ENCODE measurements at places on chromosomes 1 and 21.
A peak's percentile ranks its signal among the peaks of the same experiment; 100 is the strongest.

DNA sequence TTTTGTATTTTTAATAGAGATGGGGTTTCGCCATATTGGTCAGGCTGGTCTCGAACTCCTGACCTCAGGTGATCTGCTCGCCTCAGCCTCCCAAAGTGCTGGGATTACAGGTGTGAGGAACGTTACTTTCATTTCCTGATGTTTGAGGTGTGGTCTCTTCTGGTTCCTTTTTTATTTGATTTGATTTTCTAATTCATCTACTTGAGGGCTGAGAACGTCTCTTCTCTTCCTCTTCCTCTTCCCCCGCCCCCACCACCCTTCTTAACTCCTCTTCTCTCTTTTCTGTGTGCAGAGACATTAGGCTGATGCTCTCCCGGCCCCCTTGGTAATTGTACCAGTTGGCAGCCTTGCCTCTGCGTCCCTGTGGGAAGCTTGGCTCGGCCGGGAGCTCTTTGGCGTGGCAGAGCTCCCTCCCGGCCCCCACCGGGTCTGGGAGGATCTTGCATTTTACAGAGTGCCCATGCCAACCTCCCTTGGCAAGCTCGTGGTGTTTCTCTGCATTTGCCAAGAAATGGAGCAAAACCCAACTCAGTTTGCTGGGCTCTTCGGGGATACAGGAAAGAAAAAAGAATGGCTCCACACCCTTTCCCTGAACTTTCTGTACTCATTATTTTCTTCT is 19.9 kb downstream of the CRYAA start:
- no peak for DNase-seq

GRCh38 chr1:231240531-231240882 is 505 bp upstream of the GNPAT start:
- DNase-seq, result peak; percentile 34

DNA sequence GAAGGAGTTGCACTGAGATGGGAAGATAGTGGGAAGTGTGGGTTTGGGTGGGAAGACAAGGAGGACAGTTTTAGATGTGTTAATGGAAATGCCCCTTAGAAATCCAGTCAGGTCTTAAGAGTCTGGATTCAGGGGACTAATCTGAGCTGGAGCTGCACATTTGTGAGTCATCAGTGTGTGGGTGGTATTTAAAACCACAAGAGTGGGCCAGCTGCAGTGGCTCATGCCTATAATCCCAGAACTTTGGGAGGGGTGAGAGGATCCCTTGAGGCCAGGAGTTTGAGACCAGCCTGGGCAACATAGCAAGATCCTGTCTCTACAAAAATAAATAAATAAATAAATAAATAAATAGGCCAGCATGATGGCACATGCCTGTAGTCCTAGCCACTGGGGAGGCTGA is 40.9 kb upstream of the SLC6A9 start:
- DNase-seq, result no peak

DNA sequence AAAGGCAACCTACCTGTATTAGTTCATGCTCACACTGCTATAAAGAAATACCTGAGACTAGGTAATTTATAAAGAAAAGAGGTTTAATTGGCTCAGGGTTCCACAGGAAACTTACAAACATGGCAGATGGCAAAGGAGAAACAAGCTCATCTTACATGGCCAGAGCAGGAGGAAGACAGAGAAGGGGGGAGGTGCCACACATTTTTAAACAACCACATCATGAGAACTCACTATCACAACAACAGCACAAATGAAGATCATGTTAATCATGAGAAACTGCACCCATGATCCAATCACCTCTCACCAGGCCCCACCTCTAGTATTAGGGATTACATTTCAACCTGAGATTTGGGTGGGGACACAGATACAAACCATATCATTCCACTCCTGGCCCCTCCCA is 90.6 kb upstream of the KCTD3 start:
- no peak for DNase-seq

- DNase-seq, result peak; percentile 62
Observed at GRCh38 chr1:47755101-47755990, 241.8 kb downstream of the TRABD2B start.

- no peak for DNase-seq
Observed at GRCh38 chr1:183411091-183411490, 7.1 kb downstream of the NMNAT2 start.

- no peak for DNase-seq
Observed at GRCh38 chr1:17725811-17726582, 29.1 kb upstream of the ACTL8 start.

DNA sequence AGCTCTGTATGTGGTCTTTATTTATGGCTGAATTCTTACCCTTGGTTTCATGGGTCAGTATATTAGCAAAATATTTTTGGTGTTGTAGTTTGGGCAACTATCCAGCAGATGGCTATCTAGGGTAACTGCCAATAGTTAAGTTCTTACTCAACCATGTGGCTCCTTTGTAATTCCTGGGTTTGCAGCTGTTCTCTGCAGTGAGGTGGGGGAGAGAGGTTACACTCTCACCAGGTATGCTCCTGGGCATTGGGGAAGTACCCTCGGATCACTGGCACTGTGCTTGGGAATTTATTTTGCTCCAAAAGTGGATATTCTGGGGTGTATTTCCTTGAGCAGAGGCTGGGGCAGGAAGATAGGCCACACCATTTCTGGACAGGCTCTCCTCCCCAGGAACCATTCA is 436.7 kb upstream of the TMPRSS15 start:
- peak; percentile 12 for DNase-seq

- DNase-seq, result peak; percentile 2
Observed at GRCh38 chr1:25174730-25175612, 57.3 kb downstream of the SYF2 start.

- DNase-seq, result no peak
Observed at GRCh38 chr1:2234762-2235113, 6.6 kb downstream of the SKI start.

GRCh38 chr1:158371188-158371953 is 17.7 kb downstream of the CD1E start:
- DNase-seq, result no peak

DNA sequence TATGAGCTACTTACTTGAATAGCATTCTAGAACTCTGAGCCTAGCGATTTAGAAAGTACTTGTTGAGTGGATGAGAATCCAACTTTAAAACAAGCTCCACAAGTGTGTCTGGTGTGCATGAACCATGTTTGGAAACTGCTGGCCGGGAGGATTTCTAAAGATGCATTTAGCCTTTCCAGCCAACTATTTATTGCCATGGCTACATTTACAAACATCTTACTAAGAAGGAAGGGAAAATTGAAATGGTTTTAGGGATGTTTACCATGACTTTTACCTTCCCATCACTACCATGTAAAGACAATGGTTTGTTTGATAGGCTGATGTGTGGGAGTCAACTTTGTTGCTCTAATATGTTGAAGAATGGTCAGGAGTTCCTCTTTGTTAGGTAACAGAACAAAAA is 37.7 kb upstream of the ARHGAP29 start:
- no peak for DNase-seq

- DNase-seq, result no peak
Observed at GRCh38 chr1:101108111-101108500, 82.5 kb upstream of the DPH5 start.

DNA sequence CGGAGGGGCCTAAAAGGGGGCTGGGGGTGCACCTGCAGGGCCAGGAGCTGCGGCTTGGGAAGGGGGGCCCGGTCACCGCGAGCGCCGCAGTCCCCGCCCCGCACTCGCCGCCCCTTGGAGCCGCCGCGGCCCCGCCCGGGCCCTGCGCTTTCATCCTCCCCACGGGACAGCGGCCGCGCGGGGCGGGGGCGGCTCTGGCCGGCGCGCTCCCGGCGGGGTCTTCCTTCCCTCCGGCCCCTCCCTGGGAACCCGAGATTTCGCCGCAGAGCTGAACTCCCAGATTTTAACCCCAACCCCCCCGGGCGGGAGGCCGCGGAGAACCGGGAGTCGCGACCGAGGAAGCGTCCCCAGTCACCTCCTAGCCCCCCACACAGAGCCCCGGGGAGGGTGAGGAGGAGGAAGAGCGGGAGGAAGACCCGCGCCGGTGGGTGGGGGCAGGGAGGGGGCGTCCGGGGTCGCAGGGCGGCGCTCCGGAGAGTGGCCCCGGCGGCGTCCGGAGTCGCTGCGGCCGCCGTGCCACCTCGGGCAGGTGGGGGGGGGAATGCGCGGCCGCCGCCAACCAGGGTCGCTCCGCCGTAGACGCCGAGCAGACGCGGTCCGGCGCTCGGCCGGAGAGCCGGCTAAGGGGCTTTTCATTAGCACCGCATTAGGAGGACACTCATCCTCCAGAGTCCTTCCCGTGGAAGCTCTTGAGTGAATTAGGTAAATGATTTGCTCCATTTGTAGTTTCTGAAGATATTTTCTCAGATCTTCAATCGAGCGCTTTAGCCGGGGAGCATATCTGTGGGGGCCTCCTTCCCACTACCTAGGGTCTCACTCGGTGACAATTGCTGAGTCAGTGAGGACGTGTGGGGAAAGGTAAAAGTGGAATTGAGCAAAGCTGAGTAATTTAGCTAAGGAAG is 31.6 kb upstream of the NFIA start:
- DNase-seq, result peak; percentile 65

DNA sequence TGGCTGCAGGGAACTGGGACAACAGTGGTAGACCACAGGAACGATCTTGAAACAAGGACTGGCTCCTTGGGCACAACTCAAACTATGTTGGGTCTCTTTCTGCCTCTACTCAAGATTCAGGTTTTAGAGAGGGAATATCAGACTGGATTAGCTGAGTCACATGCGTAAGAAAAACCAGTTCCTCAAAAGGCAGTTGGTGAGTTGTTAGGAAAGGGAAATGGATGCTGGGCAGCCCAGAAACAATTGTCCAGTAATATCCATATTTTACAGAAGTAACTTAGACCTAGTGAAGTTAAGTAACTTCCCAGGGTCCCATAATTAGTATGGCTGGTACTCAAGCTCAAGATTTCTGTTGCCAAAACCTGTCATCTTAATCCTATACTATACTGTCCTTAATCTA is 27.0 kb upstream of the TMEM39B start:
- no peak for DNase-seq

- DNase-seq, result no peak
Observed at GRCh38 chr1:25738499-25738898, 61.5 kb upstream of the SELENON start.

GRCh38 chr1:236913371-236914037 is 90.7 kb downstream of the MT1HL1 start:
- no peak for DNase-seq

- no peak for DNase-seq
Observed at GRCh38 chr1:229325853-229326487, 16.9 kb downstream of the CCSAP start.

GRCh38 chr1:214328770-214329469 is 48.0 kb downstream of the SMYD2 start:
- peak; percentile 84 for DNase-seq

DNA sequence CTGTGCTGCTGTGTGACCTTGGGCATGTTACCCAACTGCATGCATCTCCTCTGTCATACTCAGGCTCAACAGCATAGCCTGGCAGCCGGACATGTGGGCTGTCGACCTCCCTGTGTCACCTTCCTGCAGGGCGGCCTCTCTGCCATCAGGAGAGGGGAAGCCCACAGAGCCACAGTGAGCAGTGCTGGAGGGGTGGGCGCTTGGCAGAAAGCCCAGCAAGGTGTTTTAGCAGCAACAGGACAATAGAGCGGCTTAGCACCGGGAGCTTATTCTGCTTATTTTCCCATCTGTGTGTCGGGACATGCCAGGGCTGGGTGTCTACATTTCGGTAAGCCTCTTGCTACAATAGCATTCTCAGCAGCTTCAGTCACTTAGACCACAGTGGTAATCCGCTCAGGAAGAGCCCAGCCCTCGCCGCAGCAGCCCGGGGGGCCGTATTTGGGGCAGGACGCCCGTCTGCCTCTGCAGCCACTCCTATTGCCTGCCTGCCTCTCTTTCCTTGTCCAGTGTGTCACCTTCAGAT is 22.8 kb upstream of the CDK18 start:
- DNase-seq, result no peak

GRCh38 chr1:22121421-22121911 is 21.4 kb downstream of the WNT4 start:
- no peak for DNase-seq

DNA sequence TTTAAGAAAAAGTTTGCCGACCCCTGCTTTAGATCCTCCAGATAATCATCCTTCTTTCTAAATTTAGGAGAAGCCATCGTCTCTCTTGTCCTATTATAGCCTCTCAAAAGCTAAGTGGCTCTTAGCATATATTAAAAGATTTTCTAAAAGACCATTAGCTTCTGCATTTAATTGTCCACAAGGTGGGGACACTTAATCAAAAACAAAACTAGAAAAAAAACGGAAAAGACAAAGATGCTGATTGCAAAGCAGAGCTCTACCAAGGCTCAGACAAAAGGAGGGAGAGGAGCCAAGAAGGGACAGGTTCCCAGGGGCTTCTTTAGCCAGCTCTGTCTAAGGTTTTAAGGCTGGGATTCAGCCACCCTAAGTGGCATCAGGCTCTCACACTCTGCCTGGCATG is 128.3 kb upstream of the HMGB4 start:
- DNase-seq, result no peak
